ENCODE measurements at places on chromosomes 12 and 14.

GRCh38 chr12:77722536-77722935, 108.2 kb upstream of the NAV3 start:
- DNase-seq, result no peak

DNA sequence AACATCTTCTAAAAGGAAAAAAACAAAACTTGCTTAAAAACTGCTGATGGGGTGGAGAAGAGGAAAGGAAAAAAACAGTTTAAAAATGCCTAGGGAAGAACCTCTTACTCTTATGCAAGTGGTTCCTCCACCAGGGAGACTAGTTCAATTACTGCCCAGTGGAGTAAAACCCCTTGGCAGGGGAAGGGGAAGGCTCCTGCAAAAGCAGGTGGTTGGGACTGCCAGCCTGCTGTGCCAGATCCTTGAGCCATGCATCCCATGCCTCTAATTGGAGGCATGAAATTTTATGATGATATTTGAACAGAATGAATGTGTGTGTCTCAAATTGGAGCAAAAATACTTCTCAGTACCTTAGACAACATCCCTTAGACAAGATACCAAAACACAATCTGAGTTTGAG, 118.8 kb downstream of the FSCB start:
- no peak for DNase-seq

GRCh38 chr12:98595243-98595988, 1.9 kb downstream of the SLC25A3 start:
- DNase-seq, result no peak

DNA sequence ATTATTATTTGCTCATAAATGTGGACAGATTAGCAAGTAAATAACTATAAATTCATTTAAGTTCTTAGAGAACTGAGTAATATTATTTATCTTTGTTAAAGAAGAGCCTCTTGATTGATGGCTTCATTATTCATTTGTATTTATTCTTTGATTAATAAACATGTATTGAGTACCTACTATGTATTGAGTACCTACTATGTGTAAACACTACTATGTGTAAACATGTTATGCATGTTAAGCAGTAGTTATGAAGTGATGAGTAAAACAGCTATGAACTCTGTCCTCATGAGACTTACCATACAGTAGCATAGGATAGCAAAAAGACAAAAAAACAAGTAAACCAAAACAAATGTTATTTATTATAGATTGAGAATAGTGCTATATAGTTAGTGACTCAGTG, 61.9 kb downstream of the MNAT1 start:
- no peak for DNase-seq

DNA sequence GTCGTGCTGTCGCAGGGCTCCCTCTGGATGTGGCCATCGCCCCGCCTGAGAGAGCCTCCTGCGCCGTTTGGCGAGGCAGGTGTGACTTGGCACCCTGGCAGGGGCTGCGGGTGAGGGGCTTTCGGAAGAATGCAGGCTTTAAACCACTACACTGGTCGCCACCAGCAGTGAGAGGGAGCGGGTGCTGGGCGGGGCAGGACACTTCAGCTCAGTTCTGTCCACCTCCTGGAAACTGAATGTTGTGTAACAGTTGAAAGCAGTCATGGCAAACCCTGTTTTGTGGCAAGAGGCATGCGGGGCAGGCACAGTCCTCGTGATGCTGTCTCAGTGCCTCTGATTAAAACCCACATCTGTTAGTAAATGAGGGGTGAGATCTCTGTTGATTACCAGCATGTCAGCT, 55.9 kb downstream of the AACS start:
- DNase-seq, result no peak

DNA sequence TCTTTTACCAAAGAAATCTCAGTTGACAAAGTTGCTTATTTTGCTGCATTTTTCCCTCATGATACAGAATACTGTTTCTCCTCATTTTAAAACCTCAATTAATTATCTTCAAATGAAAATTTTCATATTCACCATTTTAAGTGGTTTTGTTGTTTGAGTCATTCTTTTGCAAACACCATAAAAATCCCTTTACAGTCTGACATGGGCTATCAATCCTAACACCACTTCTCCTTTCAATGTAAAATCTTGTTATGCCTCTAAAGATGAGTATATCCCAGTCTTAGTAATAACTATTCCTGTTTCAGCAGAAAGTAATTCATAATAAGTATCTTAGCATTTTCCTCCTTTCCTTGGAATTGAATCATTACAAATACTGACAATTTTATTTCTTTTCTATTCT, 192.2 kb downstream of the SYT1 start:
- no peak for DNase-seq

DNA sequence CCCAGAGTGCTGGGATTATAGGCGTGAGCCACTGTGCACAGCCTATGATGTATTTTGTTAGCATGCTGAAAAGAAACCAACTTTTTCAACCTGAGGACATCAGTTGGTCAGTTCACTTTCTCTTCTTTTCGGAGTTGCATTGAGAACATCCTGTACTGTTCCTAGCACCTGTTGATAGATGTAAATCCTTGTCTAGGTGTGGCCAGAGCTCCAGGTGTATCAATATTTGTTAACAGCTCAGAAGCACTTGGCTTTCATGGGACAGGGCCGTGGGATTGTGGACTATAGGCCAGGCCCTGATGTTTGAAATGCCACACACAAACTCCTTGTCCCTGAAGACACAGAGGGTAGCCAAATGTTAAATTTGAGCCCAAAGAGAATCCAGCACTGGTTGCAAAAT, 14.9 kb downstream of the HCAR2 start:
- DNase-seq, result no peak

DNA sequence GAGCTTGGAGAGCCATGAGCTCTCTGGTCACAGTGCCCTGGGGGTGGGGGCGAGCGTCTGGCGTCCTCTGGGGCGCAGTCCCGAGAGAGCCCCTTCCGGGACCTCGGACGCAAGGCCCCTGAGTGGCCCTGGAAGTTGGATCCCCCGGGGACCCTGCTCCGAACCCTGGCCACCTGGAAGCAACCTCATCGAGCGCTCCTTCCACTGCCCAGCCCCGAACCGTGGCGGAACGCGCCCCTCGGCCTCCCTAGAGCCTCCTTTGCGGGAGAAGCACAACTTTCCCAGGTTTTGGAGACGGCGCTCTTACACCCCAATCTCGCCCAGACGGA, 1.2 kb downstream of the NOS1 start:
- DNase-seq, result no peak

DNA sequence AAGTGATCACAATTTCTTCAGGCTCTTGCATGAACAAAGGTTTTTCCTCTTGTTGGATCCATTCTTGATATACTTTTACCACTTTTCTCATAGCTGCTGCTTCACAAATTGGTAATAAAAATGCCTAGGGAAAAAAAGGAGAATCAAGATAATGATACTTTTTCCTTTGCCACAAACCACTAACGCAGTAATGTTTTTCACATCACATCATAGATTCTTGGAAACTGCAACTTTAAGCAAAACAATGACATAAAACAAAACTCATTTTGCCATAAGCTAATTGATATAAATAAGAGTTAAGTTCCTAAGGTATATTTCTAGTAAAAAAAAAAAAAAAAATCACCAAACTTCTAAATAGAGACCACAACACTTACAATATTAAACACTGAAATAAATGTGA, 66.7 kb downstream of the RALGAPA1 start:
- DNase-seq, result no peak

DNA sequence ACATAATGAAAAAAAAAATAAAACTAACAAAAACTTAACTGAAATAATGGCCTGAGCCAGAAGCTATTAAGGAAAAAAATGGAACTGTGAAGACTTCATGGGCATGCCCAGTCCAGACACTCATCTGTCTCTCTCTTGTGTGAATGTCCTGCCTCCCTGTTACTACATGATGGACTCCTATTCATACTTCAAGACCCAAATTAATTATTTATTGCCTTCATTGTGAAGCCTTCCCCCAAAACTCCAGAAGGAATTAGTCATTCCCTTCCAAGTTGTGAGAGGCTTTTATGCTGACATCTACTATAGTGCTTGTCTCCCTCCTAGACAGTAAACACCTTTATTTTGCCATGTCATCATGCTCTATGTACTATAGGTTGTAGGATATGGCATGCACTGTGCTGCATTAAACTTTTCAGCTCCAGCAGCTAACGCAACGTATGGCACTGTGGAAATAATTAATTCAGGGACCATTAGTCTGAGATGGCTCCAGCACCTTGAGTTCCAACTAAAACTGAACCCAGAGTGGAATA, 25.0 kb upstream of the C12orf42 start:
- no peak for DNase-seq

GRCh38 chr12:102950950-102951619, 6.4 kb upstream of the ASCL1 start:
- DNase-seq, result no peak

DNA sequence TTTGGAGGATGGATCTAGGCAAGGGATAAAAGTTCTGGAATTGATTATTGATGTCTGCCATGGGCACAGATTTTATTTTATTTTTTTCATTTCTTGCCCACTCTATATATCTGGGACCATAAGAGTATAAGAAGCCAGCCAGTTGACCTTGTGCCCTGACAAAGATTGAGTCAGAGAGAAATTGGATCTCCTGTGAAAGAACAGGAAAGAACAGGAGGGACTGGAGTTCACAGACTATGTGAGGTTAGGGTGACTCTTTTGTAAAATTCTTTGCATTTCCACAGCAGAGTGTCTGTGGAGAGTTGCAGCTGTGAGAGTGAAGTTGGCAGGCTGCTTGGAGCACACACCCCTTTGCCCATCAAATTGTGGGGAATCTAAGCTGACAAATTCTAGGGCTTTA, 358.4 kb upstream of the TBX3 start:
- DNase-seq, result no peak

GRCh38 chr14:79598339-79598738, 613.0 kb downstream of the DIO2 start:
- DNase-seq, result no peak

DNA sequence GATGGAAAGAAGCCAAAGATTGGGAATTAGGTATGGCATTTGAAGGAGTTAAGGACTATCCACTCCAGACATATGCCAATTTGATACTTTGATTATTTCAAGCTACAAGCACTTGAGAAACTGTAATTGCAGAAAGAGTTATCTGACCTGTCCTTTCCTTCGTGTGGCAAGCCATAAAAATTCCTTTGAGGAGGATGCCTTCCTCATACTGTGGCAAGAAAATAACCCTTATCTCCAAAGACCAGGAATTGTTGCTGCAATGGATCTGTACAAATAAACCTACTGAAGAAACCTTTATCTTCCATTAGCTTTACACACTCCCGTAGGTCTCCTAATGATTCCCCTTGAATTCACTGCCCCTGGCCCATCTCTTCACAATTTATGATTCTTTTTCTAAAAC, 165.1 kb upstream of the AMIGO2 start:
- no peak for DNase-seq

GRCh38 chr12:123062681-123063486, 82.4 kb downstream of the ARL6IP4 start:
- no peak for DNase-seq

Measured in CD4-positive, alpha-beta T cell treated with Interleukin-6 for 4 hours (primary cell).